Foreskin keratinocyte (primary cell): ENCODE measurements at places on chromosomes 6 and 20.

DNA sequence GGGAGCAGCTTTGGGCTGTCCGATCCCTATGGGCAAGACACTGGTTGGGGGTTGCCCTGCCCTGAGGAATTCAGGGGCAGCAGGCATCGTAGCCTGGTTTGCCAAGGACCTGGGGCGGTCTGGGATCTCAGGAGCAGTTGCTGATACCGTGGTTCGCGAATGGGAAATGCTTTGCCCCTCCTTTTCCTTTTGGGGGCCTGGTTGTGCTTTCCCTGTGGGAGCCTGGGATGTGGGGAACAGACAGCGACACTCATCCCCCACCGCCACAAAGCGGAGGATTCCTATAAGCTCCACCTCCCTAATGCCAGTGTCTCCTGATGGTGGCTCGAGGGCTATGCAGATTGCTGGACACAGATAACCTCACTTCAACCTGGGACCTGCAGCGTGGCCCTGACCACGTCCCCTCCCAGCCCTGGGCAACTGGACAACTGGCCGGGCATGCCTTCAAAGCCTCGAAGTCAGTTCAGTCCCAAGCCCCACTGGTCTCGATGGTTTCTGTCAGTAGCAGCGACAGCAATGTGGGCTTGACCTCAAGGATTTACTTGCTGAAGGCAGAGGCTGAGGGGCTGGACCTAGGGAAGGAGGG lies 3.3 kb downstream of the CEBPB start:
- DNase-seq = no peak

DNA sequence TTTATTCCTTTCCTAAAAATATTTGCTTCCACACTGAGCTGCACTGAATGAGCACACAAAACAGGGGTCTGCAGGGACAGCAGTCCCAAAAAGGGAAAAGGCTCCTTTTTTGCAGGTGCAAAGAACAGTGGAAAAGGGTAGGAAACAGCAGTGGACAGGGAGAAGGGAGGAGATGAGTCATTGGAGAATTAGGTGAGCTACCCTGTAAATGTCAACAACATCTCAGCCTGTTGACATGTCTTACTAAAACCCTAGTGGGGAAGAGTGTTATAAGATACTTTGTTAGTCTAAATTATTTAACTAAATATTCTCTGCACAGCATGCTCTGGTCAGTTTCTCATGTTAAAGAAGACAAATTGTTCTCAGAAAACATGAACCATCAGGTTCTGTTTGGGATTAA lies 151.5 kb upstream of the FBXL4 start:
- no peak for DNase-seq

DNA sequence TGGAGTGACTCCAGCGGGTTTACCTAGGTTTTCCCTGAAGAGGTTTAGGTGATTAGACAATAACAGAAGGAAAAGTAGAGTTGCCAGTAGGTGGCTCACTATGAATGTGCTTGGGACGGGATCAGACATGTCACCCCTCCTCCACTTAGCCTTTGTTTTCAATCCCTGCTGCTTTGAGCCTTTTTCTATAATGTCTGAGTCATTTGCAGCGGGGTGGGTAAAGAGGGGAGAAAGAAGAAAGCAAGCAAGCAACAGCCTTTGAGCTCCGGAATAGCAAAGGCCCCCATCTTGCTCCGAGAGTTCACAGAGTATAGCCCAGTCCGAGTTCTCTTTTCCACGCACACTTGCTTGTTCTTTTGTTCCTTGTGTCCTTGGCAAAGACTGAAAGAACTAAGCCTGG lies 129.1 kb downstream of the PACRG start:
- peak; percentile 51 for DNase-seq

- no peak for DNase-seq
These were observed 53.8 kb downstream of the RRBP1 start for GRCh38 chr20:17628101-17628841.

GRCh38 chr6:134169871-134170486 lies 117.6 kb upstream of the SLC2A12 start:
- peak; percentile 39 for DNase-seq

GRCh38 chr20:1209447-1210387 lies 6.5 kb downstream of the C20orf202 start:
- DNase-seq = peak; percentile 14

DNA sequence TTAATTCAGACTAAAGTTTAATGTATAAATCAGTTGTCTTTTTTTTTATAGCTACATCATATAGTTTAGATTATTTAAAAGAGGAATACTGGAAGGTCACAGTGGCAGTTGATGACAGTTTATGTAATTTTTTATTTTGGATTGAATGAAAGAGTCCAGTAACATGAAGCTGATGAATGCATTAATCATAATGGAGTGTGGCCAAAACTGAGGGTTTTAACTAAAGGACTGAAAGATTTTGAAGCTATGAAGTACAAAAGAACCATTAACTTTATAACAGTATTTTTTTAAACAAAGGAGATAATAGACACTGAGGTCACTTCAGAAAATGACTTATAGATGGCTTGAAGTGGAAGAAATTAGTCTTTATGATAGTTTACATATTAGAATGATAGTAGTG lies 41.3 kb downstream of the TRMT11 start:
- no peak for DNase-seq

DNA sequence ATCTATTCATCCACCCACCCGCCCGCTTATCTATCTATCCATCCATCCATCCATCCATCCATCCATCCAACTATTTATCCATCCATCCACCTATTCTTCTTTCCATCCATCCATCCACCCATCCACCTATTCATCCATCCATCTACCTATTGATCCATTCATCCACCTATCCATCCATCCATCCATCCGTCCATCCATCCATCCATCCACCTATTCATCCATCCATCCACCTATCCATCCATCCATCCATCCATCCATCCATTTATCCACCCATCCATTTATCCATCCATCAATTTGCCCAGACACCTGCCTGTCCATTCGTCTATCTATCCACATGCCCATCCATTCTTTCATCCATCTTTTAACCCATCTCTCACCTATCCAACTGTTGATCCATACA lies 71.1 kb upstream of the PMEPA1 start:
- no peak for DNase-seq

DNA sequence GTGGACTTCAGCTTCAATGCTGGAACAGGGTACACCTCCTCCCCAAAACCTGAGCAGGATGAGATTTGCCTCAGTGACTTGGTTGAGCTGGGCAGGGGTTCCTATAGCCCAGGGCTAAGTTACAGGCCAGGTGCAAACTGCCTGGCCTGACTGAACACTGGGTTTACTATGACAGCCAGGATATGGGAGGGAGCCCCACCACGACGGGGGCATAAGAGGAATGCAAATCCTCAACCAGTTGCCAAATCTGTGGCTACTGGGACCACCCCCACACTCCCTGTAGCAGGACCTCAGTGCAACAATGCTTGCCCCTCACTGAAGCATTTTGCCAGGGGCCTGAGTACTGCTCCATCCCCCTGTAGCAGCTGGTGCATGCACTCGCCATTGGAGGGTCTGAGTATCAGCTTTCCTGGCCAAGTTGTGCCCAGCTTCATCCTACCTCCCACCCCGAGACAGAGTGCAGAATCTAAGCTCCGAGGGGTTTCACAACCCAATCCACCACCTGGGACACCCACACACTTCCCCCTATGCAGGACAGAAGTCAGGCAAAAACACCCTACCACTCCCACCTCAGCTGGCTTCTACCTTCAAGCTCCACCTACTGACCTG lies 27.6 kb downstream of the TREML4 start:
- no peak for DNase-seq

- peak; percentile 85 for DNase-seq
These were observed 37.5 kb downstream of the LAMA4 start for GRCh38 chr6:112216662-112217551.

DNA sequence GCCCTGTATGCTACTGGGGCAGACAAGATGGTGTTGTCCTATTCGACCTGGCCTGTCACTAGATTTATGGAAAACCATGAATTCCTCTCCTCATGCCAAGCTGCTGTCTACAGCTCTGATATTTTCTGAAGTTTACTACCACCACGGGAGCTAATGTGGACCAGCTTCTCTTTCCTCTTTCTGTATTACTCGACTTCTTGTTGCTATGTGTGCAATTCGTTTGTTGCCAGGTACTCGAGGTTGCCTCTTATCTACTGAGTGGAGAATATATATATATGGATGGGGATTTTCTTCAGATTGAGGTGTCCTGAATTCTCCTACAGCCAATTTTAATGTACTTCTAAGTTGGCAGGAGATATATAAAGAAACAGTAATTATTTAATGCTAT lies 34.7 kb downstream of the MAN1A1 start:
- no peak for DNase-seq

DNA sequence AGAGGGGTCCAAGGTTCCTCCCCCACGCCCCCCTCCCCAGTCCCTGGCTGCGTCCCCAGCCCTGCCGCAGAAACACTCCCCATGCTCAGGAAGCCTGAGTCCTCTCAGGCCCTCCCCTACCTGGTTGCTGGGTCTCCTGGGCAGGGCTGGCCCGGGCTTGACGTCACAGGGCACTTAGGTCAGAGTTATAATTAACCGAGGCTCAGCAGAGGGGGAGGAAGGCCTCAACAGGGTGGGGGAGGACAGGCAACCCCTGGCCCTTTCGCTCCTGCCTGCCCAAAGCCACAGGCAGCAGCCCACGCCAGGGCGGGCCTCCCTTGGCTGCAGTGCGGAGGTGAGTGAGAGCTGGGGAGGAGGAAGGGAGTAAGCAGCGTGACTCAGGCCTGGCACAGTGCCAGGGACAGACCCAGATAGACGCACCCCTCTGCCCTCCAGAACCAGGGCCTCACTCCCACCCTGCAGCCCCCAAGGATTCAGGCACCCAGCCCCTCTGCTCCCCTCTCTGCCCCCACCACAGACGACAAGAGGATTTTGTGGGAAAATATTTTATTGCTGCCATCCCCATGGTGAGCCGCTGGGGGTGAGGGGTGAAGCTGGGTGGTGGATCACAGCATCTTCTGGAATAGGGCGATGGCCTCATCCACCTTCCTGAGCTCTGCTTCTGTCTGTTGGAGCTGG lies at the start of gene VWA7:
Gene VWA7 (minus strand): TSS at position 340 of the 678 bp plus-strand sequence. CDS start 549 bp downstream, outside the sequence.
- peak; percentile 85 for DNase-seq

DNA sequence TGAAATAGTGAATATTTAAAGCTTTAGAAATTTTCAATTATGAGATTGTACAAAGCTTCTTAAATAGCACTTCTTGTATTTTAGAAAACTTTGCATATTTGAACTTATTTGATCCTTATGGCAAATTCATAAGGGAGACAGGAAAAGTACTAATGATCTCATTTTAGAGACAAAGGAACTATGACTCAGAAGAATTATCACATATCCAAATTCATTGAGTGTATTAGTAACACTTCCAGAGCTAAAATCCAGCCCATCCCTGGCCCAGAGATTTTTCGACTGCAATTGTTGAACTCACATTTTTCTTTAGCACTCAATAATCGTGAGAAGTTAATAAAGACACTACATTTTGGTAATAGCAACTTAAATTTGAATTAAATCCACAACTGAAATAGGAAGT lies 704.3 kb downstream of the EPM2A start:
- no peak for DNase-seq

GRCh38 chr6:26105109-26105730 lies 18.0 kb downstream of the HFE start:
- DNase-seq = no peak

DNA sequence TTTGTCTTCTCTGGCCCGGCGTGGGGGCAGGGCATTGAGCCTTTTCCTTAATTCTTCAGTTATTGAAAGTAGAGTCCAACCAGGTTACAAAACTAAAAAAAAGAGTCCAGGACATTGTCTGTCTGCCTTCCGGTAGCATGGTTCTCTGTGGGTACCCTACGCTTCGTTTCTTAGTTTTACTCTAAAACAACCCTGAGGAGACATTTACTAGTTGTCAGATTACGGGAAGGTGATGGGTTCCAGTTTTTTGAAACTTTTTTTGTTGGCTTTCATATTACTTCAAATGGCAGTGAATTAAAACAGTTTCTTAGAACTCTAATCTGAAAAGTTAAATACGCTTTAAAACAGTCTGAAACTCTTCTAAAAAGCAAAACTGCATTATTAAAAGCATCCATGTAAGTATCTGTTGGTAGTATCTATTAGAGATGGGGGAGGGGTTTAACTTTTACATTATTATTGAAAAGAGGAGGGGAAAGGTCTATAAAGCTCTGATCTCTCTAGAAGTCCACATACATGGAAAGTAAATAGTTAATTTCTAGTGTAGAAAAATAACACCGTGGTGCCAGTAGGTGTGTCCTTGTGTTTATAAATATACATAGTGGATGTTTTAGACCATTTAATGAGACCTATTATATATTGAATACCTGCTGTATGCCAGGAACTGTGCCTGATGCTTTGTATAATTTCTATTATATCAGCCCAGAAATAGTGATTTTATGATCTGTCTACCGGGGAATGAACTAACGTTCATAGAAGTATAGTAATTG lies 2.2 kb downstream of the BICRAL start:
- no peak for DNase-seq

GRCh38 chr6:135052939-135053338 lies 1.7 kb downstream of the HBS1L start:
- no peak for DNase-seq

DNA sequence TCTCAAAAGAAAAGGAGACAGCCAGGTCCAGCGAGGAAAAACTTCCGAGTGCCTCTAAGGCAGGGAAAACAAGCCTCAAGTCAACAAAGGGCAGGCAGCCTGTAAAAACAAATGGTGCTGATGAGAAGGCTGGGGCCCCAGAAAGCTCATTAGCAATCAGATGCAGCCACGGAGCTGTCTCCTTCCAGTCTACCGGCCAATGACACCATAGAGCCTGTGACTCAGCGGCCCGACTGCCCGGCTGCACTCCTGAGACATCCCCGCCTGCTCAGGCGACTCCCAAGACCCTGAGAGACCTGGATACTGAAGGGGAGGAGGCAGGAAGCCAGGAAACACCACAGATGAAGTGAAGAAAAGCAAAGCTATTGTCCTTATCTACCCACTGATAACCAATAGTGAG lies 120.1 kb upstream of the HDDC2 start:
- no peak for DNase-seq

- no peak for DNase-seq
These were observed 280.6 kb downstream of the LAMA2 start for GRCh38 chr6:129163551-129163950.

- peak; percentile 88 for DNase-seq
These were observed 23.4 kb downstream of the FAM217A start for GRCh38 chr6:4055420-4056041.

GRCh38 chr6:36608788-36609563 lies 14.8 kb downstream of the SRSF3 start:
- no peak for DNase-seq
